ENCODE measurements at places on chromosomes 2 and 18.

- DNase-seq = no peak
Observed at GRCh38 chr2:117537032-117537431, 277.5 kb upstream of the DDX18 start.

DNA sequence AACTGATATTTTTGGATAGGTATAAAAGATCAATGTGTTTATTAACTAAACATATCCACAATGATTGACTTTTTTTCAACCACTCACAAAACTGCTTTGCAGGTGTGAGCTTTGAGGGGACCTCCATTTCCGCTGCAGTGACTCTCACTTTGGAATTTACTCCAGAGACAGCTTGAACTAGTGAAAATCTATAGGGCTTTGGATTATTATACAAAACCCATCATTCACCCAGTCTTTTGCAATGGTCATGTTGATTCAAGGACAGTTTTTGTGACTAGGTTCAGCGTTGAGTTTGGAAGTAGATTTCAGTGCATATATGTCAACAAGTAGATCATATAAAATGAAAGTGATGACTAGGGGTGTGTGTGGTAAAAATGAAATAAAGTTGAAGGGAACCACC lies 87.7 kb downstream of the EHBP1 start:
- no peak for DNase-seq

- DNase-seq = no peak
Observed at GRCh38 chr2:239354132-239354790, 46.6 kb downstream of the HDAC4 start.

DNA sequence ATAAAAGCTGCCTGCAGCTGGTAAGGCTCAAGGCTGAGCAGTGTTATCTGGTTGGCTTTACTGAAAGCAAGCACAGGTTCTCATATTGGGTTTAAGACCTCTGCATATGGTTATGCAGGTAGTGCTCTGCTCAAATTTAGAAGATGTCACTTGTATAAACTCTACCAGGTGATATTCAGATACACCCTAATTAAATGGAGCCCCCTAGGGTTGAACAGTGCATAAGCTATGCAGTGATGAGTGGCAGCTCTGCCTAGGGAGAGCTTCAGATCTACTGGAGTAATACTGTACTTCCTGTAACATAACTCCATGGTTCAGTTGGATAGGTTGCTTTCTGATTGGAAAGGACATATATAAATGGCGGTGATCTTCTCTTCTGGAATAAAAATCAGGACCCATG lies 222.7 kb downstream of the CYRIA start:
- DNase-seq = no peak

DNA sequence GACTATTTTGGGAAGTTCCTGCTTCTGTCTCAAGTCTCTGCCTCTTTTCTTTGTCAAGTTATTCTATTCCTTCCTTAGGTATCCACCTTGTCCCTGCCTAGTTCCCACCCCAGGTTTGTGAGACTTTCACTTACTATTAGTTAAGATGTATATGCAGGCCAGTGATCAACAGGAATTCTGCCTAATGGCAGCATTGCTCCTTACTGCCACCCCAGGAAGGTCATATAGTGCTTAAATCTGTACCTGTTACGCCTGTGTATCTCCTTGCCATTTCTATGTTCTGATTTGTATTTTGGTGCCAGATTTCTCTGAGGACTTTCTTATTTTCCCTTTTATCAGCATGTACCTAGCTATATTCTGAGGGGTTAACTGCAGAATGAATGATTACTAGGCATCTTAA lies 746.0 kb upstream of the TMEFF2 start:
- DNase-seq = no peak

Data from urinary bladder (tissue), 4 donors.